ENCODE measurements at places on chromosomes 13 and 19.

- DNase-seq: no peak
Measured at GRCh38 chr13:37956536-37956935, 87.0 kb upstream of the TRPC4 start.

- DNase-seq: no peak
Measured at GRCh38 chr19:19532806-19533701, 4.3 kb downstream of the YJEFN3 start.

DNA sequence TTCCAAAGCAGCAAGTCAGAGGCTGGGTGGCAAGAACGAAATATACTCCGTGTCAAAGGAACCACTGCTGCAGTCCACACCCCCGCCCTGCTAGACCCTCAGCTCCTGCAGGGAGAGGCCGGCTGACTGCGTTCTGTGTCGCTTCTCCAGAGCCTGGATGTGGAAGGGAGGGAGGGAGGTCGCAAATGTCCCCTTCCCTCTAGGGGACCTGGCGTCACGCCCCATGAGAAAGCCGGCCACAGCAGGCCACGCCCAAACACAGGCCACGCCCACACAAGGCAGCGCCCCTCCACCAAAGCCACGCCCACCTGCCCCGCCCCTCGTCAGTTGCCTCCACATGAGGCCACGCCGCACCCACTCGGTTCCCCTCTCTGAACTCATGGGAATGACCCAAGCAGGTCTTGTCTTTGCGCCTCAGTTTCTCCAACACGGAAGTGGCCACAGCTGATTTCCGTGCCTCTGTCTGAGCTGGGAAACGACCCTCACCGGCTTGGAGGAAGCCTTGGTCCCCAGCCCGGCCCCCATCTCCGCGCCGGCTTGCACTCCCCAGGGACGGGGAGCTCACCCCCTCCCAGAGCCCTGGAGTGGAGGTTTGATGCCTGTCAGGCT, 38.4 kb upstream of the TCF3 start:
- DNase-seq: no peak

GRCh38 chr13:74683411-74683810, 549.2 kb upstream of the KLF12 start:
- no peak for DNase-seq

DNA sequence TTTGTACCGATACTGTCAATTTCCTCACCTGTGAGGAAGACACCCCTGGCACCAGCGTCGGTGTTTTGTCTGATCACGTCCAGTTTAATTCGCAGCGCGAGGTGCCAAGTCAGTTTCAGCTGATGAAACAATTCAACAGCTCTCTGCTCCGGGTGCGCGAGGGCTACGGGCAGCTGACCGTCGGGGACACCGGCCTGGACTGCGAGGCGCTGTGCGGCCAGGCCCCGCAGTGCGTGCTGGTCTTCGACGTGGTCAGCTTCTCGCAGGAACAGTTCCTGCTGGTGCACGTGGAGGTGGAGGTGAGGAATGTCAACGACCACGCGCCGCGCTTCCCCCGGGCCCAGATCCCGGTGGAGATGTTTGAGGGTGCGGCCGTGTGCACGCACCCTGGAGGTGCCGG, 171.5 kb downstream of the OLFM4 start:
- peak; percentile 92 for DNase-seq

DNA sequence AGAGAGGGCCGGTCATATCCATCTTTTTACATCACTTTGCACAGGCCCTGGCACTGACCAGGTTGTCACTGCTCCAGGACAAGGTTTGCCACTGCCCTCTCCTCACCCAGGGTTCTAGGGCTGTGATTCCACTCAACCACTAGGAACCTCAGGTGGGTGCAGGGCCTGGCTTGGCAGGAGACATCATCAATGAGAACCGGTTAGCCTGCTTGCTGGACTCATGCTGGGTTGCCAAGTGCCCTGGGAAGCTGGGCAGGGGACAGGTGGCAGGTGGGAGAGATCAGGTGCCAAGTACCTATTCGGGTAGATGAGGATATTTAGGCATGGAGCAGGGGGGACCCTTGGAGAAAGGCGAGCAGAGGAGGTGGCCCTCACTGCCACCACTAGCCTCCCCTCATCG, 4.2 kb upstream of the CERS4 start:
- no peak for DNase-seq

GRCh38 chr13:45674908-45675307, 27.2 kb upstream of the CBY2 start:
- no peak for DNase-seq

DNA sequence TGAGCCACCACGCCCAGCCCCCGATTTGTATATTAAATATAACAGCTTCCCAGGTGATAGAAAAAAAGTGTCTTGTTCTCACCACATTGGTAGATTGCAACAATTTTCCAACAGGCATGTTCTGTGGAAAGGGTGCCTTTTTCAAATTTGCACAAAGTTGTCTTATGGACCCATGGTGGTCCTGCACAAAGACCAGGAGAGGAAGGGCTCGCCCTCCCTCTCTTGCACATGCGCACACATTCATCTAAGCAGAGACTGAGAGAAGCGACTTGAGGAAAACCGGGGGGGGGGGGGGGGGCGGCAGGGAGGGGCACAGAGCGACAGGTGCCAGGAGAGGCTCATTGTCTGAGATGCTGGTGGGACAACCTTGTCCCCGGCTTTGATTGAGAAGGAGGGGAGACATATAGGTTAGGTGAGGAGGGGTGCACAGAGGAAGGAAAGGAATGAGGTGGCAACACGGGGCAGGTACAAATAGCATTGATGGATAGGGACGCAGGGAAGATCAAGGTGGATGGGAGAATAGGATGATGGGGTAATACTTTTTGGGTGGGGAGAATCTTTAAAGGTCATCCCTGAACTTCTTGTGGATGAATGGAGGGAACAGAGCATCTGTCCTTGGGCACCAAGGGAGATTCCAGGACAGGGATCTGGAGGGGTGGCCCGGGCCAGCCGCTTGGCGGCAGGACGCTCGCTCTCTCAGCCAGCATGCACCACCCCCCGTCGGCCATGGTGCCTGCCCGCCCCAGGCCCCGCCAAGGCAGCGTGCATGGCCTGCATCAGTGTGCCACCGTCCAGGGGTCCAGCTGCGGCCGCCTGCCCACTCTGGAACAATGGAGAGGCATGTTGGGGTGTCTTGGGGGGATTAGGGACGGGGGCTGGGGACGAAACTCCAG, 76.0 kb downstream of the IER2 start:
- no peak for DNase-seq

DNA sequence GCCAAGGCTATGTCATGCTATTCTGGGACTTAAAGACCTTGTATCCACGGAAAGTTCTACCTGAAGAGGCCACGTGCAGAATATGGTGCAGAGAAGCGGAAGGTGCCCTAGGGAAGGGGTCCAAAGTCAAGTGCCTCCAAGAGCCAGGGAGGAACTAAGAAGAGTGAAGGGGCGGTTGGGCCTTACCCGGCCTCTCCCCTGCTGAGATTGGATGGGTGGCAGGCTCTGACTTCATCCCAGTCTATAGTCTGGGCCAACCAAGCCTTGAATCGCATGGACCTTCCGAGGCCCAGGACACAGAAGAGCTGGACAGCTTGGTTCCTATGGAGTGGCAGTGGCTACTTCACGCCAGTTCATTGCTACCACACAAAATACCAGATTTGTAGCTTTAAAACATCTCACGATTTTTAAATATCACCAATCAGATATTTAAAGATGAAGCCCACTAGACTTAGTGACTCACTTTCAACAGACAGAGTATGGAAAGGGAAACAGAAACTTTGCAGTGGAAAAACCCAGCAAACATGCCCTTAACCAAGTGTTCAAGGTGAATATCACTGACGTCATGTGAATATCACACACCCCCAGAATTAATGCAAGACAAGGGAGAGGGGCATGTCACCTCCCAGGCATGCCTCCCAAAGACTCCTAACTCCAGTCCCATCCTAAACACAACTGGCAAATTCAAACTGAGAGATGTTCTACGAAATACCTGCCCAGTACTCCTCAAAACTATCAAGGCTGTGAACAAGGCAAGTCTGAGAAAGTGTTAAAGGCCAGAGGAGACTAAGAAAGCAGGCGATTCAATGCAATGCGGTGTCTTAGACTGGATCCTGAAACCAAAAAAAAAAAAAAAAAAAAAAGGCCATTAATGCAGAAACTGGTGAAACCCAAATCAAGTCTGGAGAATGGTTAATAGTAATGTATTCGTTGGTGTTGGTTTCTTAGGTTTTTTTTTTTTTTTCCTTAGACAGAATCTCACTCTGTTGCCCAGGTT, 10.2 kb downstream of the C19orf12 start:
- DNase-seq: peak; percentile 30

DNA sequence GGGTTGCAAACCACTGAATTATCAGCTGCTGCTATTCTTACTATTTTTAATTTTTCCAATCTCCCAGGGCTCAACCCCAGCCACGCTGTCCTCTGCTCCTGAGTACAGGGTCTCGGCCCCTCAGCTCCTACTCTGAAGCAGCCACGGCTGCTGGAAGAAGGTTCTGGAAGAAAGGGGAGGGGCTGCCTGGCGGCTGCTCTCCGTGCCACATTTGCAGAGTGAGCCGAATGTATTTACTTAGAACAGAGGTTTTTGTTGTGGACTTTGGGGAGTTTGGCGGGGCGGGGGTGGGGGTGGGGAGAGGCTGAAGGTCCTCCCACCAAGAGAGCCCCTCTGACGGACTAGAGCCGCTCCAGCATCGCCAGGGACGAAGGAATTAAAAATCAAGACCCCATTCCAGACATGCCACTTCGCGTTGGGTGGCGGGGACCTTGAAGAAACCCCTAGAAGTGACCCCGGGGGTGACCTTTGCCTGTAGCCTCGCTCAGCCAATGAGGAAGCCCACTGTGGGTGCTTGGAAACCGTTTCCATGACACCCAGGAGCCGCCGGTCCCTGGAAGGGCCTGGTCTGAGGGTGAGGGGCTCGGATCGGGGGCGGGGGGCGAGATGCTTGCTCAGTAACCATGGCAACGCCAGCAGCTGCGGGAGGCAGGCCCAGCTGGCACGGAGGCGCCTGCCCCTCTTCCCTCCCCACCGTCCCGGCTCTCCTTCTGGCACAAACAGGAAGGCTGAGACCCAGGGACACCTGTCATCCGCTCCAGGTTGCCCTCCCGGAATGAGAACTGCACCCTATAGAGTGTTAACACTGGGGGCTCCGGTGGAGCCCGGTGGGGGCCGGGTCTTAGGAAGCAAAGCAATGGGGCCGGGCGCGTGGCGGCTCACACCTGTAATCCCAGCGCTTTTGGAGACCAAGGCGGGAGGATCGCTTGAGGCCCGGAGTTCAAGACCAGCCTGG, 54.2 kb upstream of the PTPRS start:
- no peak for DNase-seq

GRCh38 chr13:61247149-61247936, 168.3 kb downstream of the PCDH20 start:
- no peak for DNase-seq

DNA sequence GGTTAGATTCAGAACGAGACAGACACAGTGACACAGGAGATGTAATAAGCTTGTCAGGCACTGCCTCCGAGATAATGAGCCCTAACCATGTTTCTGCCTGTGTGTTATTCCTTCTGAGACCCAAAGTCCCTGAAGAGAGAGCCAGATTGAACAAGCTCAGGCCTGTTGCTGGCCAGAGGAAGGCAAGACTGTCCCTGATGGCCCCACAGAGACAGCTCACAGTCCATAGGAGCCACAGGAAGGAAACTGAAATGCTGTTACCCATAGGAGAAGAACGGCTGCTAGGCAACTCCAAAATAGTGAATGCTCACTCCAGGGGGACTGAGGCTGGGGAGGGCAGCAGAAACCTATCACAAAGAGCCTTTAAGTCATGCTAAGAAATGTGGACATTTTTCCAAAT, 31.8 kb upstream of the RFXAP start:
- DNase-seq: no peak

DNA sequence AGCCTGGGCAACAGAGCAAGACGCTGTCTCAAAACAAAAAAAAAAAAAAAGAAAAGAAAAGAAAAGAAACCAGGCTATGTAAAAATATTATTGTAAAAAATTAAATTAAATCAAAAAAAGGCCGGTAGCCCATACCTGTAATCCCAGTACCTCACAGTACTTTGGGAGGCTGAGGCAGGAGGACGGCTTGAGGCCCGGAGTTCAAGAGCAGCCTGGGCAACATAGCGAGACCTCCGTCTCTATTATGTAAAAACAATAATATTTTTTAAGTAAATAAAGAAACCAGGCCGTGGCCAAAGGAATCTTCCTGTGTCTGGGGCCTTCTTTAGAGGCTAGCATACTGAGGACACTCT, 770 bp upstream of the CAPNS1 start:
- DNase-seq: no peak

- DNase-seq: no peak
Measured at GRCh38 chr13:23430664-23431063, 2.8 kb downstream of the SACS start.

DNA sequence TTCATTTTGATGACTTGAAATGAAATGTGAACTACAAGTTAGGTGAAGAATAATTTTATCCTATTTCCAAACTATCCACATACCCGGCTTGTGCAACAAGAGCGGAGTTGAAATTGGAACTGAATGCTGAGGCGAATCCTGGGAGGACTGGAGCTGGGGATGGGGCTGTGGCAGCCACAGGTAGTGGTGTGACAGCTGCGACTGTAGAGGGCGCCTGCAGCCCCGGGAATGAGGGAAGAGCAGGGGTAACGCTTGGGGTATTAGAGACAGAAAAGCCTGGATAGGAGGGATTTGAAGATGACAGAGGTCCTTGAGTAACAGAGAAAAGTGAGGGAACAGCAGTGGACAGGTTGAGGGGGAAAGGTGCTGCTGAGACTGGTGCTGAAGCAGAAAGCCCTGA, 22.0 kb upstream of the STOML3 start:
- no peak for DNase-seq

DNA sequence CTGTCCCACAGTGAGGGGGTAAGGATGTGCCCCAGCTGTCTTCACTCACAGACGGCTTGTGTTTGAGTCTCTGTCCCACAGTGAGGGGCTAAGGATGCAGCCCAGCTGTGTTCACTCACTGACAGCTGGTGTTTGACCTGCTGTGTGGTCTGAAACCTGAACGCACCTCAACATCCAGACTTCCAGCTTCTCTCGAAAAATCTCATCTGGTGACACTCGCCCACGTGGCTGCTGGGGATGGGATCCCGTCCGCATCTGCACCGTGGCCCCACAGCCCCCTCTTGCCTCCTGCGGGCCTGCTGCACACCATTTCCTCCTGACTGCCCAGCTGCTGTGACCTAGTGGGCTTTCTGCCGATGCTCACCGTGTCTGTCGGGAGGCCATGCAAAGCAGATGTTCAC, 27.3 kb downstream of the CHAF1A start:
- no peak for DNase-seq

DNA sequence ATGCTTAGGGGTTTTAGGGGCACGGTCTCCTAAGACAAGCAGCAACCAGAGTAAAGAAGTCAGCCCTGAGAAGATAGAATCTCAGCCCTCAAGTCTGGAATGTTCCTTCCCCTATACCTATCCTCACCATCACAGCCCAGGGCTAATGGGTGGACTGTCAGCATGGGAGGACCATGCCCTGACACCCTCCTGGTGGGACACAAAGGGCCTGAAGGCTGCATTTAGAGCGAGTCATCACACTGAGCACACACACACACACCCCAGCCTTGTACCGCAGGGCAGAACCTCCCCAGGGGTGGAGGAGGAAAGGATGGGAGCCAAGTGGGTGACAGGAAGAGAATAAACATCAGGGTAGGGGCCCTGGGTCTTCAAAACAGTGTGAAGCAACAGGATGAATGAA, 174.8 kb upstream of the SERP2 start:
- no peak for DNase-seq
